ENCODE measurements at places on chromosomes 4 and X. TPM values are rescaled to one million over a fixed set of nuclear protein-coding genes. Genes with fewer than 3 reads are reported as not detected.

- no peak for DNase-seq
These were observed 2.4 kb upstream of the PTCHD1 start for GRCh38 chrX:23332101-23332887.

EXOC1L gene
- total RNA-seq: not detected

SMIM10L2A gene
- 1.8 TPM for total RNA-seq

RAB28 gene
- 24.8 TPM for total RNA-seq

Measured in A673 (cell line).